ENCODE measurements at places on chromosomes 1 and 21. TPM values are rescaled to one million over a fixed set of nuclear protein-coding genes. Genes with fewer than 3 reads are reported as not detected.

PTGFR gene
- total RNA-seq: not detected

CHI3L2 gene
- 28.8 TPM for total RNA-seq

PPCS gene
- total RNA-seq: 46.1 TPM

RGS7 gene
- total RNA-seq: not detected

NOL9 gene
- total RNA-seq: 49.0 TPM

LRRC42 gene
- total RNA-seq: 19.1 TPM

VAV3 gene
- 3.3 TPM for total RNA-seq

UBE2U gene
- total RNA-seq: not detected

TMEM125 gene
- not detected for total RNA-seq

FMO3 gene
- not detected for total RNA-seq

UBL4B gene
- not detected for total RNA-seq

VSIG8 gene
- not detected for total RNA-seq

EVA1B gene
- total RNA-seq: 11.9 TPM

CELA3A gene
- total RNA-seq: not detected

SYT2 gene
- not detected for total RNA-seq

SEC16B gene
- not detected for total RNA-seq

LAD1 gene
- not detected for total RNA-seq

FUCA1 gene
- total RNA-seq: 6.8 TPM

TSPAN1 gene
- total RNA-seq: not detected

RGS18 gene
- not detected for total RNA-seq

FGR gene
- 0.23 TPM for total RNA-seq

SESN2 gene
- total RNA-seq: 11.6 TPM

CD247 gene
- total RNA-seq: 258 TPM

Measured in activated naive CD4-positive, alpha-beta T cell treated with anti-CD3 and anti-CD28 coated beads, Interleukin-2, amount 10 ng/mL, durations not matched to agents 5 hours and 36 hours (primary cell).